ENCODE measurements at places on chromosomes 3 and 15.

- DNase-seq = no peak
These were observed 95.8 kb downstream of the P3H2 start for GRCh38 chr3:190024912-190025311.

GRCh38 chr15:99123713-99124451 is 19.0 kb downstream of the SYNM start:
- peak; percentile 77 for DNase-seq

DNA sequence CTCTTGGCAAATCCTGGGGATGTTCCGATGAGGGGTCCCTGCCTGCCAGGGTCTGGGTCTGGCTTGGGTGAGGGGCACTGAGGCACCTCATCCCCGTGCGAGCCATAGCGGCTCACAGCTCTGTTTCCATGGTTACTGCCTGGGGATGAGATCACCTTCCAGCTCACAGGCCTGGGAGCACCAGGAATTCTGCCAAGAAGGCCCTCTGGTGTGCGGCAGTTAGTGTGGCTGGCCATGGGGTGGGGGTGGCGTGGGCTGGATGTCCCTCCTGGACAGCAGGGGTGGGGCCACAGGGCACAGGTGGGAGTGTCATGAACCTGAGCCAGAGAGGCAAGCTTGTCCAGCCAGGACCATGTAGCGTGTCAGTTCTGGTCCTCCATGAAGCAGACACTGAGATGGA is 22.1 kb upstream of the PRR23E start:
- DNase-seq = peak; percentile 76

- no peak for DNase-seq
These were observed 402.3 kb upstream of the RGMA start for GRCh38 chr15:93491291-93491690.

- no peak for DNase-seq
These were observed 1168.6 kb upstream of the ALCAM start for GRCh38 chr3:104198131-104198530.

DNA sequence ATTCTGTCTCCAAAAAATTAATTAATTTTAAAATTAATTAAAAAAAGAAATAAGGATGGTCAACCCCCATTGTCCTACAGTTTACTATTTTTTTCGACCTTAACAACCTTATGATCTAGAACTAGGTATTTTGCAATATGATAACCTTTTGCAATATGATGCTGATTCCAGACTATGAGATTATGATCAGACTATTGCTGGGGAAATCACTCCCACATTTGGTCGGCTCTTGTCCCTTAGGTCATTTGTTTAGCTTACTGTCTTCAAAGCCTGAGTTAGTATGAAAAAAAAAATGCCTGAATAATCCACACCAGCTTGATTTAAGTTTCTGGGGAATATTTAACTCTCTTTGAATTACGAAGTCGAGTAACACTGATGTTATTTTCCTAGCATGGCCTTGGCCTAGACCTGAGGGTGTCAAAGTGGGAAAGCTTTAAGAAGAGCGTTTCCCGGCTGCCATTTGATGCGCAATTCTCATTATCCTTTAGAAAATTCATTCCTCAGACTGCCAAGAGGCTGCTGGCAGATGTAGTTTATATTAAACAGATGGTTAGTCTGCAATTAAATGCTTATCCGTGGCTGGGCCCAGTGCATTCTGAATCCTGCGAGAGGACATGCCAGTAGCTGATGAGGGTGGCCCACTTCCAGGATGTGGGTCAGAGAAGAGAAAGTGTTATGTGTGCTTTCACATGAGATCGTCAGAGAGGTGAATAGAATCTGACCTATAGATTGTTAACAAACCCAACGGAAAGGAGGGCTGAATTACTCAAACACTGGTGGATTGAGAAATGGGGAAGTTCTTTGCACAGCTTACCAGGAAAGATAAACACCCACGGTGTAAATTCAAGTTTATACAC is 496.0 kb upstream of the THBS1 start:
- DNase-seq = no peak

DNA sequence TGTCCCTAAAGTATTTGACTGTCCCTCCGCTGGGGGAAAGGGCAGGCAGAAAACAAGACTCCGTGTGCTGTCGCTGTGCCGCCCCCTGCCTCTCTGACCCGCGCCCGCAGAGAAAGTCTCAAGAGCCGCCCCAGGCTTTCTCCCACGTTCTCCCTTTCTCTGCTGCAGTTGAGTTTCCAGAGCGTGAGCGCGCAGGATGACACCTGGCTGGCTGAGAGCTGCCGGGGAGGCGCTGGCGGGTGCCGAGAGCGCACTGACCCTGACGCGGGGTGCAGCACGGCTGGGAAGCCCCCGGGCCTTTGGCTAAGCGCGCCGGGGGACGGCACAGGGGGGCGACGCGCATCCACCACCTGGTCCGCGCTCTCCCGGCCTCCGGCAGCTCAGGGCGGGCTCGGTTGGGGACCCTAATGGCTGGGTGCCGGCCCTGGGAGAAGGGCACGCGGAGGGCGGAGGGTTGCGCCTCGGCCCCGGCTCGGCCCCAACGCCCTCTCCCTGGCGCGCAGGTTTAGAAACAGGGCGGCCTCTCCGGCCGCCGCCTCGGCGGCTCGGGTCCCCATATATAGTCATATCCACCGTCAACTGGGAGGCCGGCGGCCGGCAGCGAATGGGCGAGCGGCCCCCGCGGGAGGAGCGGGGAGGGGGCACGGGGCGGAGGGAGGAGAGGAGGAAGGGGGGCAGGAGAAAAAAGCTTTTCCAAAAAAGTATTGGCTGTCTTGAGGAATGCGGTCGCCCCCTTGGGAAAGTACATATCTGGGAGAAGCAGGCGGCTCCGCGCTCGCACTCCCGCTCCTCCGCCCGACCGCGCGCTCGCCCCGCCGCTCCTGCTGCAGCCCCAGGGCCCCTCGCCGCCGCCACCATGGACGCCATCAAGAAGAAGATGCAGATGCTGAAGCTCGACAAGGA is at the start of gene TPM1:
Gene TPM1, plus strand, starts transcription at position 774 of the 903 bp plus-strand sequence. Its CDS starts 83 bp downstream, at position 857.
- DNase-seq = peak; percentile 98

DNA sequence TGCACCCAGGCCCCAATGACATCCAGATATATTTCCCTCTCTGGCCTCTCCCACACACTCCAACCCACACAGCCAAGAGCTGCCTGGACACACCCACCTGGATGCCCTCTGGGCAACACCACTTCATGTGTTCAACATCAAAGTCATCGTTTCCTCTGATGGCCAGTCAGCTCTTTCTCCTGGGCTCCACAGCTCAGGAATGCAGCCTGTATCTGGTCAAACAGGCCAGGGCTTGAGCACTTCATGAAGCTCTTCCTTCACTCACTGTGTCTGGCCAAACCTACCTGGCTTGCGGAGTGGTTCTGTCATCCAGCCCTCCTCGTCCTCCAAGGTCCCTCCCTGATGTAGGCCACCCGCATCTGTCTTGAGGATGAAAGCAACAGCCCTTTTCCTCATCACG is 35.8 kb upstream of the SLC6A11 start:
- no peak for DNase-seq

DNA sequence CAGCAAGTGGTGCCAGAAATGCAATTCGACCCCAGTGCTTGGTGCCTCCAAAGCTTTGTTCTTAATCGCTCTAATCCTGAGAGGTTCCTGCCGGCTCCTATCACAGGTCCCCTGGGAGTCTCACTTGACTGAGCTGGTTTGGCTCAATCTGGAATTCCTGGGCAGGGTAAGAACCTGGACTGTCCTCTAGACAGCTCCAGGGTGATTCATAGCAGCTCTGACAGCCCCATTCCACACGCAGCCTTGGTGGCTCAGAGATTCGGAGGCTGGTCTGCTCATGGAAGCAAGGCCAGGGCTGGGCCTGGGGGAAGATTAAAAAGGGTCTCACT is 37.9 kb downstream of the MYO5C start:
- peak; percentile 54 for DNase-seq

DNA sequence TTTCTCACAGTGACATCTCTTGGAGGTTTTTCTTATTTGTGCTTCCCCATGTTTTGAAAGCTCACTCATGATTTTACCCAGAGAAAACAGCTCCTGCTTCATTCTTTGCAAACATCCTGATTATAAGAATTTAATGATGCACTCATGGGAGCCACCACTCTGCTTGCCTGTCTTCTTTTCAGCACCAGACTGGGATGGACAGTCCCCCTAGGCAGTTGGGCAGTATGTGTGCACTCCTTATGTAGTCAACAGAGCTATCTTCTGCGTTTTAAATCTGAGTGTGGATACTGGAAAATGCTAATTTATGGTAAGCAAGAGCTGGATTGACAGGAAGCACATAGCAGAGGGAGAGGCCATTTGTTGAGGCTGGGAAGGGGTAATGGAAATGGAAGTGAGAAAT is 276.1 kb downstream of the AGBL1 start:
- peak; percentile 10 for DNase-seq
